ENCODE measurements at places on chromosomes 16 and 17.

DNA sequence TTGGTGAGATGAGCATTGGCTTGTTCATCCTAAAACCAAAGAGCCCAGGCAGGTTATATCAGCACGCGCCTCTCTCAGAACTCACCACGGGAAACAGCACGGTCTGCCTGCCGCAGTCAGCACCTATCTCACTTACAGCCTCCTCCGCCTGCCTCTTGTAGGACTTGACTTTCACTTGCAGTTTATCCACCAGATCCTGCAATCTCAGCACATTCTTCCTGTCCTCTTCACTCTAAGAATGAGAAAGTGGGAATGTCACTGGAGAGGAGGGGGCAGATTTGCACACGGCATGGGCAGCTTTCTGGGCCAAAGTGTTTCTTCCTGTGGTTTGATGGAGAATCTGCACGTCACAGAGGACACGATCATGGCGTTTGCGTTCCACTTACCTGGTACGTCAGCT is 27.4 kb downstream of the MYH3 start:
- no peak for DNase-seq

DNA sequence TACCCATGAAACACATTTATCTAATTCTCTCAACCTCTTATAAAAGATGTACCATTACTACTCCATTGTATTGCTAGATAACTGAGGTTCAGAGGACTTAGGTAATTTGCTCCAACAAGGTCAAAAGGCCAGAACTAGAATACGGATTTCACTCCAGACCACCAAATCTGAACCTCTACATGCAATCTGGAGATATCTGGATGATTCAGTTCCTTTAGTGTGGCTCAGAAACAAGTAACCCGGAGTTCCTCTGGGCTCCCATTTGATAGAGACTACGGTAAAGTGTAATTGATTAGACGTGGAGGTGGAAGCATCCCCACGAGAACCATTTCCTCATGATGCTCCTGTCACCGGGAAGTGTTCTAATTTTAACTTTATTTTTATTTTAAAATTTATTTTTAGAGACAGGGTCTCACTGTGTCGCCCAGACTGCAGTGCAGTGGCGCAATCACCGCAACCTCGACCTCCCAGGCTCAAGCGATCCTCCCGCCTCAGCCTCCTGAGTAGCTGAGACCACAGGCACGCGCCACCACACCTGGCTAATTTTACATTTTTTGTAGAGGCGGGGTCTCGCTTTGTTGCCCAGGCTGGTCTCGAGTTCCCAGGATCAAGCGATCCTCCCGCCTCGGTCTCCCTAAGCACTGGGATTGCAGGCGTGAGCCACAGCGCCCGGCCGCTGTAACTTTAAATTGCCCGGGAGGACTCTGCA is 608 bp upstream of the COX10 start:
- DNase-seq = no peak

DNA sequence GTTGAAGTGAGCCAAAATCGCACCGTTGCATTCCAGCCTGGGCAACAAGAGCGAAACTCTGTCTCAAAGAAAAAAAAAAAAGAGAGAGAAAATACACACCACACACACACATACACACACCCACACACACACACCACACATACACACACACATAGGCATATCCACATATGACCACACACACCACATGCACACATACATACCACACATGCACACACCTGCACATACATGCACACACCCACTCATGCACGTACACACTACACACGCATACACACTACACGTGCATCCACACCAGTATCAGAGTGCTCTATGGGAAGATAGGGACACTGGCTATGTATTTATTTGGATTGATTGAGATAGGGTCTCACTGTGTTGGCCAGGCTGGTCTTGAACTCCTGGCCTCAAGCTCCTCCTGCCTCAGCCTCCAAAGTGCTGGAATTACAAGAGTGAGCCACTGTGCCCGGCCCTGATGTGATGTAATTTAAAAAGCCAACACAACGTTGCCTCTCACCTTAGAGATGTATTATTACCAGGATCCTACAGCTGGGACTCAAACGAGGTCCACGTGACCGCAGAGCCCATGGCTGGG is 17.8 kb upstream of the GINS2 start:
- no peak for DNase-seq

GRCh38 chr16:84120023-84120422 is 3.3 kb upstream of the MBTPS1 start:
- DNase-seq = no peak

- DNase-seq = no peak
Observed at GRCh38 chr17:19991252-19991885, 13.7 kb upstream of the AKAP10 start.

DNA sequence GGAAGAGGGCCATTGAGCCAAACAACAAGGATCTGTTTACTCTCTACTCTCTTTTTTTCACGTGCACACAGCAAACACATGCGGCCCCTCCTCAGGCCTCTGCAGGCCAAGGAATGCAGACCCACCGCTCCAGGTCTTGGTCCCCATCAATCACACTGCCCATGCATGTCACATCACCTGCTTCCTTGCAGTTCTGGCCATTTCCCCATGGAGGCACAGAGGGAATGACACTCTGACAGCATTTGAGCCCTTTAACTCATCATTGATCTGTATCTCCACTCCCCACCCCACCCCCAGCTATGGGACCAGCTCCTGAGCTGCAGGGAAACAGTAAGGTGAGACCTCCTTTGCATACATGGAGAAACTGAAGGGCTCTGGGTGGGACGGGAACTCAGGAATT is 45.9 kb upstream of the MEIOC start:
- no peak for DNase-seq

DNA sequence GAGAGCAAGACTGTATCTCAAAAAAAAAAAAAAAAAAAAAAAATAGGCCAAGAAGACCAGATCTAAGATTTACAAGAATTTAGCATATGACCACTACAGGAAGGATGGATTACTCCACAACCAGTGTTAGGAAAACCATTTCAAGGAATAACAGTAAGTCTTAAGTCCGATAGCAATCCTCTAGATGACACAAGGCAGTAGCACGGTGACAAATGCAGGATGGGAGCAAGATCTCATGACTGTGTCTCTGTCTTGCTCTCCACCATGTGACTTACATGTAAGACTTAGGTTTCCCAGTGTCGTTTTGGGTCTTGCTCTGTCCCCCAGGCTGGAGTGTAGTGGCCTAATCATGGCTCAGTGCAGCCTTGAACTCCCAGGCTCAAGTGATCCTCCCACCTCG is 27.8 kb downstream of the C16orf96 start:
- DNase-seq = no peak

DNA sequence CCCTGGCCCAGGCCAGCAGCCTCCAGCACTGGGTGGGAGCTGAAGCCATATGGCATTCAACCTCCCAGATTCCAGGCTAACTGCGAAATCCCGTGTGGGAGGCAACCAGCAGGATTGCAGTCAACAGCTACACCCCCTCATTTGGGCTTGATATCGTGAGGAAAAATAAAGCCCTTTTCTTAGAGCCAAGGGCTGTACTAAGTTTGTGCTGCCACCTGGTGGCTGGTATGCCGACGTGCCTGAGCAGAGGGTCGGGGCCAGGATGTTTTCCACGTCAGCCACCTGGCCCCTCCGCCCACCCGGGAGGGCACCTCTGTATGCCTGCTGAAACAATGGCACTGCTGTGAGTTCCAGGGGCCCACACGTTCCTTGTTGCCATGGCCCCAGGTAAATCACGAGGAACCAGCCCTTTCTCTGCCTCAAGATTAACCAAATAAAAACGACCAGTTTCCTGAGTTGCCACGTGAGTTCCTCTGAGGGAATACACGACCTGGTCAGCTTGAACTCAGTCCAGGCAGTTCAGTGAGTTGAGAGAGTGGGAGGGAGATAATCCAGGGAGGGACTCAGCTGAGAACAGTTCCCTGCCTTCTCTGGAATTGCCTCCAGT is 9.0 kb downstream of the TMEM98 start:
- peak; percentile 80 for DNase-seq

DNA sequence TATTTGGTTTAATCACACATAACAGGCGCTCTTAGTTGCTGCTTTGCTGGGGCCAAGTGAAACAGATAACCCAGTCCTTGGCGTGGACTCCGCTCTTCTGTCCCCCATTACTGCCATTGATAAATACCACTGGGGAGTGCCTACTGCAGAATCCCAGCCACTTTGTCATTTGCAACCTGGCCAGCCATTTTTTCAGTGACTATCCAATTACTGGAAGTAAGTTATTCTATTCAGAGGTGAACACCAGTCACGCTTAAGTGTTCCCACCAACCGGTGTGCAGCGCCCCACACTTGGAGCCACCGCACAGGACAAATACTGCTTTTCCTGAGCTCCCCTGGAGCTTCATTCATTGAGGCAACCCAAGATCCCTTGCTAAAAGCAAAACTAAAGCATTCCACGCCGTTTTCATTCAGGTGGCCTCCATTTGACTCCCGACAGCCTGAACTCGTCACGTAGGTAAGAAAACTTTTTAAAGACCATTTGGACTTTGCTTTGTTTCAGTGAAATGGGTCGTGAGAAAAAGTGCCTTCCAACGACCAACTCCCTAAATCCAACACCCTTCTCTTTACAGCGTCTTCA is 1.8 kb downstream of the USP7 start:
- no peak for DNase-seq

DNA sequence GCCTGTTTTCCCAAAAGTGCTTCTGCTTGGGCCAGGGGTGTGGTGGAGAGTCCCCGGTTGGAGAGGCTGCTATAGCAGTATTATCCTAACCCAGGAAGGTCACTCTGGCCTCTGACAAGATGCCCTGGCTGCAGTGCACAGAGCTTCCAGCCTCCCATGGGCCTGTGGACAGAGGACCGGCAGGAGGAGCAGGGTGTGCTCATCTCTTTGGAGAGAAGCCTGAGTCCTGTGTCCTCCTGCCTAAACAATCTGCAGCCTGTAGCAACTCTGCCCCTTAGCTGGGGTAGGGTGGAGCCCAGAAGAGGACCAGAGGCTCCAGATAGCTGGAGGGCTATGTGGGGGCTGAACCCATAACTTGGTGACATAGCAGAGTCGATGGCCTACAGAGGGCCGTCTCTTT is 78.0 kb downstream of the MPRIP start:
- no peak for DNase-seq

- DNase-seq = no peak
Observed at GRCh38 chr16:53626811-53627210, 76.8 kb downstream of the RPGRIP1L start.

DNA sequence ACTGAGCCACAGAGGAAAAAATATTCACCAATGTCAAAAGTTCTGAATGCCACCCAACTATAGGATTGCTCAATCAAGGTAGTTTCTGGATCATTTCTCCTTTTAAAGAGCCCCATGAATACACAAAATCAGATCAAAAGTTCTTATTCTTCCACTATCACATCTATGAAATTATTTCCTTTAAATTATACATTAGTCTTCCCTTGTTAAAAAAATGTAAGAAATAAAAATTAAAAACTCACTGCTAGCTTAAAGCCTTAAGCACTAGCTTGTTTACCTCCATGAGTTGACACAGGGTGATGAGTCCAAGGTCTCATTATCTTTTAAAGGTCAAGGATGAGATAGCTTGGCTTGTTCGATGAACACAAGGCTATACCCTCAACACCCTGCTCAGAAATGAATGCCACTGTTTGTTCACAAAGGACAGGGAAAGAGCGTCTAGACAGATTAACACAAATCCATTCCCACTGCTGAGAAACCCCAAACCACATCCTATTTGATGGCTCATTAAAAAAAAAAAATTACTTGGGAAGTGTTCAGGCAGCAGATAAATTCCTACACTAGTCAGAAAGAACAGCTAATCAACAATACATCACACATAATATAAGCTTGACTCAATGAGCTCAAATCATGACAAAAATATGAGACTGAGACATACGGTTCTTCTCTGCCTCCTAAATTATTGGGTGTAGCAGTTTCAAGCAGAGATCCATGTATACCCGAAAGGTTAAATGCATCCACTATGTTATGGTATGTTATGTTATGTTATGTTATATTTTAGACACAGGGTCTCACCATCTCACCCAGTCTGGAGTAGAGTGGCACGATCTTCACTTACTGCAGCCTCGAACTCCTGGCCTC is 118.9 kb downstream of the PARN start:
- DNase-seq = no peak

DNA sequence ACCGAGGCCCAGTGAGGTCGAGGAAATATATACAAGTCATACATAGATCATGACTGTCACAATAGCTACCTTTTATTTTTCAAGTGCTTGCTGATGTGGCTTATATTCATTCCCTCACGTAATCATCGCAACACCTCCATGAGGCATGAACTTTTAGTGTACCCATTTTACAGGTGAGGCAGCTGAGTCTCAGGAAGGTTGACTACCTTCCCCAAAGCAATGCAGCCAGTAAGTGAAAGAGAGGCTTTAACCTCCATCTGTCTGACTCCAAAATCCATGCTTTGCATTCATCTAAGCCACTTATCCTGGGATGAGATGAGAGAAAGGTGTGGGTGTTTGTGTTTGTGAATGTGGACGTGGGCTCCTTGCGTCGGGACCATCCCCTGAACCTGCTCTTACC is 30.8 kb downstream of the CALB2 start:
- DNase-seq = no peak

DNA sequence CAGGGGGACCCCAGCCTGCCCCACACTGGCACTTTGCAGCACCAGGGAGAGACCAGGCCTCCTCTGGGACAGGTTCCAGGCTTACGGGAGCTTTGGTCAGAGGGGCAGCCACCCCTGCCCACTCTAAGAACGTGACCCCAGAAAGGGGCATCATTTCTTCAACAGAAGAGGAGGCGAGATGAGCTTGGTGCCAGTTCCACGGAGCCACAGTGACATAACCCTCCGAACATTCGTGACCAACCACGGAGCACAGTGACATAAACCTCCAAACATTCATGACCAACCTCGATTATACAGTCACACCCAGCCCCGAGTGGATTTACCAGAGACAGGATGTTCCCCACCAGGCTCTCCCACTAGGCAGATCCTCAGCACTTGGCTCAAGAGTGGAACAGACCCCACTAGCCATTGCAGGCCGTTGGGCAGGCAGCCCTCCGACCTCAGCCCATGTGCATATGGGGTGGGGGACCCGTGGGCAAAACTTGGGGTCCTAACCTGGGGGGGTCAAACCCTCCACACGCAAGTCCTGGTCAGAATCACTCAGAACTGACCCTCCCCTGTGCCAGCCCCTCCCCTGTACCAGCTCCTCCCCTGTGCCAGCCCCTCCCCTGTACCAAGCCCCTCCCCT is 112.9 kb downstream of the METRNL start:
- DNase-seq = no peak

Data from SK-N-SH (cell line).